ENCODE measurements at places on chromosomes 7 and 10.

- no peak for DNase-seq
These were observed 13.9 kb downstream of the LMTK2 start for GRCh38 chr7:98120559-98120958.

DNA sequence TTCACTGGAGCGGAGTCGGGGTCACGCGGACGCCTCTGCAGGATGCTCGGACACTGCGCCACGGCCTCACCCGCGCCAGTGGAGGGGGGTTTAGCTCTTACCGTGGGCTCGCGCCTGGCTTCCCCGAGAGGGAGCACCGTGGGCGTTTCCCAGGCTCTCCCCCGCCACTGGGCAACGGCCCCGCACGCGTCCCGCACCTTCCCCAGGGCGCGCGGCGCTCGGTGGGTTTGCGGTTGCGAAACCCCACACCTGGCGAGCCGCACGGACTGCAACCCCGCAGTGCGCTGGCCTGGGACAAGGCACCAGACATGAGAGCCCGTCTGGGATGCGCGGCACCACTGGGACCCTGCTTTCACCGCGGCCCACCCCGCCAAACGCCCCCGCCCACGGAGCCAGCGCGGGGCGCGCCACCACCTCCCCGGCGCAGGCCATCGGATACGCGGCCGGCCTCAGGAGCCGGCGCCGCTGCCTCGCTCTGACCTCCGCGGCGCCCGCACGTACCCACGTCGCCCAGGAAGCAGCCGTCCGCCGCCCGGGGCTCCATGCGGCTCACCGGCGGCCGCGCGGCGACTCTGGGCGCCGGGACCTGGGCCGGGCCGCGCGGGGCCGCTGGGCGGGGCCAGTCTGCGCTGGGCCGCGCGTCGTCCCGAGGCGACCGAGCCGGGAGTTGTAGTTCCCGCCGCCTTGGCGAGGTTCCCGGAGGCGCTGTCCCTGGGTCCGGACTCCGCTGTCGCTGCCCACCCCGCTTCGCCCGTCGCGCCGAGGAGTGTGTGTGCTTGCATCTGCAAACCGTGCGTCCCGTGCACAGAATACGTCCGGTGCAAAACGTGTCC, at the start of gene ASB13:
Gene ASB13, minus strand, starts transcription at position 588 of the 833 bp plus-strand sequence. Its CDS starts 44 bp downstream, at position 544.
- DNase-seq = no peak

DNA sequence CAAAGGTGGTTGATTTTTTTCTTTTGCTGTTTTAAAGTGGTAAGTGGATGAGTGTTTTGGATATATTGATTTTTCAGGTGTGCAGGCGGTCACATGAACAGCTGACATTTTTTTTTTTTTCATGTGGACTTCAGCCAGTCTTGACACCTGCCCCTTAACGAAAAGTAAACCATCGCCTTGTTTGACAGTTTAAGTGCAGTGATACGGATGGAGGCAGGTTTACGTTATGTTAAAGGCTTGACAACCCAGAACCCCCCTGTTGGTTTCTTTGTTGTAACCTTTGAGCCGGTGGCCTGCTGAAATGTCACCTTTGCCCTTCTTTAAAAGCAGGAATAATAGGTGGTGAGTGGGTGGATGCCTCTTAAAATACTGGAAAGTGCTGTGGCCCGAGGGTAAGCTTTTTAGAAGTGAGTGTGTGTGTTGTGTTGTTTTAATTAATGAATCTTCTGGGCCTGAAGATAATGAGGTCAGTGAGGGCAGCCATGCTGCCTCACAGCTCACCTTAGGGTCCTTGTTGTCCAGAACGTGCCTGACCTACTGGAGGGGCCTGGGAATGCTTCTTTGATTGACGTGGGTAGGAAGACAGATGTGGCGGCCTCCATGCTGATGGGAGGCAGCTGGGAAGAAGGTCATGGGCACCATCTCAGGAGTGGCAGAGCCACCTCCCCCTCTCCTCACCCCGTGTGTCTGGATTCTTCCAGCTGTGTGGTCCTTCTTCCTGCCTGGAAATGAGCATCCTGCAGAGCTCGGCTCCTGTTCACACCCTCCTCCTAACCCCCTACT, 69.8 kb downstream of the TCF7L2 start:
- no peak for DNase-seq

DNA sequence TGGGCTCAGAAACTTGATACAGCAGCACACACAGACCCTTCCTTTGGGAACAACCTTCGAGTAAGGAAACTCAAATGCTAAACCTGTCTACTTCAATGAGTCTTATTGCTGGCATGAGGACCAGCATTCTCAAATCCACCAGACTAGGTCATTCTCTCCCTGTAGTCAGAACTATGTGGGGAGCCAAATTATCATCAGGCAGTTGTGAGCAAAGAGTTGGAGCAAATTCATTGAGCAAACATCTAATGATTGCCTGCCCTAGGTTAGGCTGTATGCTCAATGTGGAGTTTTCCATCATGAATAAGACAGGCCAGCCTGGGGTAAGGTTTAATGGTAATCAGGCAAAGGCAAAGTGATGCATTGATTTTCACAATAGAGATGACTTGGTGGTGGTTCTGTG, 3.6 kb downstream of the EPDR1 start:
- no peak for DNase-seq

GRCh38 chr10:11424456-11425295, 186.8 kb downstream of the USP6NL start:
- DNase-seq = no peak

DNA sequence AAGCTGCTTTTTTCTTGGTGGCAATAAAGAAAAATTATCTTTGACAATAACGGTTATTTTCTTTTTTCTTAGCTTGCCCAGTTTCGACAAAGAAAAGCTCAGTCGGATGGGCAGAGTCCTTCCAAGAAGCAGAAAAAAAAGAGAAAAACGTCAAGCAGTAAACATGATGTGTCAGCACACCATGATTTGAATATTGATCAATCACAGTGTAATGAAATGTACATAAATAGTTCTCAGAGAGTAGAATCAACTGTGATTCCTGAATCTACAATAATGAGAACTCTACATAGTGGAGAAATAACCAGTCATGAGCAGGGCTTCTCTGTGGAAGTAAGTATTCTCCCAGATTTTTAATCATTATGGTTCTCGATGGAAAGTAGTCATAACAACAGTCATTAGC, 33.0 kb downstream of the AKAP9 start:
- DNase-seq = no peak

GRCh38 chr10:4549139-4549653, 276.8 kb upstream of the AKR1E2 start:
- DNase-seq = no peak

GRCh38 chr10:123687758-123688157, 21.6 kb downstream of the GPR26 start:
- DNase-seq = no peak
